ENCODE measurements at places on chromosomes 13 and 19. TPM values are rescaled to one million over a fixed set of nuclear protein-coding genes. Genes with fewer than 3 reads are reported as not detected.

The AMH gene
- total RNA-seq = 5.9 TPM

- no peak for DNase-seq
These were observed 42.3 kb downstream of the GJA3 start for GRCh38 chr13:20118268-20119140.

GRCh38 chr19:38880076-38880881, 2.2 kb upstream of the RINL start:
- no peak for DNase-seq

The ZNF283 gene
- total RNA-seq = 6.3 TPM

DNA sequence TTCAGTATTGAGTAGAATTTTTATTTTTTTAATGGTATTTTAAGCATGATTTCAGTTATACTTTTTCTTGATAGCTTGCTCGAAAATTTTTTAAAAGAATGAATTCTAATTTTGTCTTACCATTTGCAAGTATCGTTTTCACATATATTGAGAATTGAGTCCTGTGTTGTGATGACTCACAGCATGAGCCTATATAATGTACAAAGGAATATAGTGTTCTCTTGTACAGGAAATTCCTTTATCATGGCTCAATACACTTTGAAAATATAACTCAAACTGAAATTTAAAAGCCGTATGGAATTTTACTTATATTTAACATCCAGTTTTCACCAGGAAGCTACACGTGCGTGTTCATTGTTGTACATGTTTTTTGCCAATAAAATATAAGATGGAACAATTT, 161.1 kb upstream of the TMTC4 start:
- no peak for DNase-seq

The ATP8B3 gene
- total RNA-seq = 0.97 TPM

The SLC6A16 gene
- 1.2 TPM for total RNA-seq

The MPV17L2 gene
- 24.2 TPM for total RNA-seq

- no peak for DNase-seq
These were observed 95.7 kb downstream of the KCTD12 start for GRCh38 chr13:76790526-76790925.

- no peak for DNase-seq
These were observed 4.2 kb upstream of the MYH14 start for GRCh38 chr19:50199259-50199555.

The SIGLEC9 gene
- 0.46 TPM for total RNA-seq

DNA sequence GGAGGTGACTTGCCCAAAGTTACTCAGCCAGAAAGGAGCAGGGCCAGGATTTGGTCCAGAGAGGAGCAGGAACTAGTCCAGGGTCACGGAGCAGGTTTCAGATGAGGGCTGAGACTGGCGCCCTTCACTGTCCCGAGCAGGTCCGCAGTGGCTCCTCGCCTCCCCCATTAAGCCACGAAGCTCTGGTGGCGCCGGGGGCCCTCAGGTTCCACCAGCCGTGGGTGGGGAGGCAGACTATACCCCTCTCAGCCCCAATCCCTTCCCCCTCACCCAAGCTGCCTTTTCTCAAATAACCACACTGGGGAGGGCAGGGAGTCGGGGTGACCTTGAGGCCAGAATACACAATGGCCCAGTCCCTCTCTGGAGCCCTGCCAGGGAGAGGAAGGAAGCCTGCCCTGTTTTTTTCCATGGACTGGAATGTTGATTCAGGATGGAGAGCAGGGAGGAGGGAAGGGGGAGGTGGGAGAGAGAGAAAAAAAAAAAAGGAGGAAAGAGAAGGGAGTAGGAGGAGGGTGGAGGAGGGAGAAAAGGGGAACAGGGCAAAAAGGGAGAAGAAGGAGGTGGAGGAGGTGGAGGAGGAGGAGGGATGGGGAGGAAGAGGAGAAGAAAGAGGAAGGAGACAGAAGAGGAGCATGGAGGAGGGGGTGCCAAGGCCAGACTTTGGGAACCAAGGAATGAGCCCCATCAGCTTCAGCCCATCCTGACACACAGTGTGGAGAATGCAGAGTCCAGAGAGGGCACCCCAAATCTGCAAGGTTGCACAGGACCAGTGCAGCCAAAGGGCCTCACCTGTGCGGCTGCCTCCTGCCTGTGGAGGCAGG, 19.7 kb downstream of the CEACAM16 start:
- DNase-seq = no peak

GRCh38 chr19:16470911-16471811, 609 bp downstream of the EPS15L1 start:
- no peak for DNase-seq

GRCh38 chr13:76210262-76210661, 574.1 kb downstream of the LMO7 start:
- DNase-seq = no peak

The GRWD1 gene
- total RNA-seq = 107 TPM

GRCh38 chr13:101019126-101019525, 344.5 kb upstream of the TMTC4 start:
- no peak for DNase-seq

- DNase-seq = no peak
These were observed 1872.7 kb downstream of the OLFM4 start for GRCh38 chr13:54901316-54901715.

DNA sequence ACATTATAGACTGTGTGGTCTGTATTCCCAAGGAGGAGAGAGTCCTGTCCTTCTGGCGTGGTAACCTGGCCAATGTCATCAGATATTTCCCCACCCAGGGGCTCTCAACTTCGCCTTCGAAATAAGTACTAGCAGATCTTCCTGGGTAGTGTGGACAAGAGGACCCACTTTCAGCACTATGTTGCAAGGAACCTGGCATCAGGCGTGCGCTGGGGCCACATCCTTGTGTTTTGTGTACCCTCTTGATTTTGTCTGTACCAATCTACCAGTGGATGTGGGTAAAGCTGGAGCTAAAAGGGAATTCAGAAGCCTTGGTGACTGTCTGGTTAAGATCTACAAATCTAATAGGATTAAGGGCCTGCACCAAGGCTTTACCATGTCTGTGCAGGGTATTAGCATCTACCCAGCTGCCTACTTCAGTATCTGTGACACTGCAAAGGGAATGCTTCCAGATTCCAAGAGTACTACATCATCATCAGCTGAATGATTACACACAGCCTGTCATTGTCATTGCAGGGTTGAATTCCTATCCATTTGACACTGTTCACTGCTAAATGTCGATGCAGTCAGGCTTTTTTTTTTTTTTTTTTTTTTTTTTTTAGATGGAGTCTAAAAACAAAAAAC, 148.0 kb downstream of the PRR20E start:
- DNase-seq = no peak

- no peak for DNase-seq
These were observed 119.1 kb downstream of the KLF12 start for GRCh38 chr13:74015137-74015536.

GRCh38 chr13:44174769-44175425, 198.7 kb upstream of the SERP2 start:
- no peak for DNase-seq

DNA sequence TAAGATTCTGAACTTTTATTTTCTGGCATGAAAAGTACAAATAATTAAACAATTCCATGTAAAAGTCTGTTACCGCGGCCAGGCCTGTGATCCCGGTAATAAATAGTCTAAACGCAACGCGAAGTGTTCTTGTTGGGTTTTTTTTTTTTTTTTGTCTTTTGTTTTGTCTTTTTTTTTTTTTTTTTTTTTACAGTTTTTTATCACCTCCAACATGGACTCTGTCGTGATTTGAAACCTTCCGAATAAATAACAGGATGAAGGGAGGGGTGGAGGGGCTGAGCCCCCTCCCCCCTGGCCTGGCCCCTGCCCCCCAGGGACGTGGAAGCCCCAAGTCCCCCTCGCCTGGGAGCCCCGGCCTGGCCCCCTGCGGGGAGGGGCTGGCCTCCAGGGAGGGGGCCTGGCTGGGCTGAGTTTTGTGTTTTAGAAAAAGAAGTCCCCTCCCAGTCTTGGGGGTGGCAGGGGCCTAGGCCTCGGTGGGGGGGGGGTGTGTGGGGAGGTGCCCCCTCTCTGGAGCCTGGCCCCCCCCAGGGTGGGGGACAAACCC, 16.0 kb downstream of the PRKCSH start:
- no peak for DNase-seq

The GFY gene
- not detected for total RNA-seq

DNA sequence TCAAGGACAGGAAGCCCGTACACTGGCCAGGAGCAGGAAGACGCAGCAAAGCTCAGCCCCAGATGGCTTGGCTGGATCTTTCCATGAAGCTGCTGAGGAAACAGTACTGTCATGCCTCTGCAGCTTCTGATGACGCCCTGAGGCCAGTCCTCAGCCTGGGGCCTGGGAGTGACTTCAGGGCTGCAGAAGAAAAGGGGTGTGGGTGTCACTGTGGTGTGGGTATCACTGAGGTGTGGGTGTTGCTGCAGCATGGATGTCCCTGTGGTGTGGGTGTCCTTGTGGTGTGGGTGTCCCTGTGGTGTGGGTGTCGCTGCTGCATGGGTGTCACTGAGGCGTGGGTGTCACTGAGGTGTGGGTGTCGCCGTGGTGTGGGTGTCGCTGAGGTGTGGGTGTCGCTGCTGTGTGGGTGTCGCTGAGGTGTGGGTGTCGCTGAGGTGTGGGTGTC, 12.0 kb upstream of the GAS6 start:
- DNase-seq = peak; percentile 70

The OR7C1 gene
- total RNA-seq = not detected

The ZNF99 gene
- total RNA-seq = not detected

DNA sequence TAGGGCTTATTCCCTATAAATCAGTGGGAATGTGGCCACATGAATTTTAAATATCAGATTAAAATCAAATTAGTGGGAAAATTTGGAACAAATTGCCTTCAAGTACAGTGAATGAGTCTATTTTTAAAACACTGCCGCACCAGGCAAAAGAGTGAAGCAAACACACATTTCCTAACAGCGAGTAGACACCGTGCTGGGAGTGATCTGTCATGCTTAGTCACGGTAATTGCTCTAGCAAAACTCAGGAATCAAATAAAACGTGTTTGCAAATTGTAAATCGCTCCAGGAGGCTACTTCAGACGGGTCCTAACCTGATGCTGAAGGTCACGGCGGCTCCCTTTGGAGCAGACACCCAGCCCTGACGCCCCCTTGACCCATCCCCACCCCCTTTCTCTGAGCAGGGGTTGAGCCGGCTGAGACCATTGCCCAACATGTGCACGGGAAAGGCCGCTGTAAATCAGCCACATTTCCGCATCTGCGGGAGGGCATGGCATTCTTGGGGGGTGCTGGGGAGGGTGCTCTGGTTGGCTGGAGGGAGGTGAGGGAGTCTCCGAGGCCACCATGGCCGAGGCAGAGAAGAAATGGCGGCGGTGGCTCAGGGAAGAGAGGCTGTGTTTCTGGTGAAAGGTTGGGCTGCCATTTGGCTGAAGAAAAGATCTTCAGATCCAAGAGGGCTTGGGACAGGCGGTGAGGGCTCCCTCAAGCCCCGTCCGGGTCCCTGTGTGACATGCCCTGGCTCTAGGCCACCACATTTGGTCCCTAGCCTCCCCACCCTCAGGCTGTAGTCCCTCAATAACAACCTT, 8.9 kb downstream of the CEBPA start:
- DNase-seq = no peak

DNA sequence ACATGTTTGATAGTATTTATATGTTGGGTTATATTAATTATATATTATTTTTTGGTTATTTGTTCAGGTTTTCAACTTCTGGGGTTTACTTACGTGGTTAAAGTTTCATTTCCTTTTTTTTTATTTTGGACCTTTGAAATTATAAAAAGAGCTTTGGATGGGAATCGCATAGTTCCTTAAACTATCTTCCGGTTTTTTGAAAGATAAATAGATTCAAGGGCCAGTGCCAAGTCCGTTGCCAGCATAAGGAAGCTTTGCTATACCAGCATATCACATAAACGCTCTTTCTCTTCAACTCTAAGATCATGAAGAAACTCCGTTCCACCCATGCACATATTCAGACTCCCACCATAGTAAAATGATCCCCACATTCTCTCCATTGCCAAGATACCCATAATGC, 7.4 kb upstream of the OXGR1 start:
- no peak for DNase-seq

DNA sequence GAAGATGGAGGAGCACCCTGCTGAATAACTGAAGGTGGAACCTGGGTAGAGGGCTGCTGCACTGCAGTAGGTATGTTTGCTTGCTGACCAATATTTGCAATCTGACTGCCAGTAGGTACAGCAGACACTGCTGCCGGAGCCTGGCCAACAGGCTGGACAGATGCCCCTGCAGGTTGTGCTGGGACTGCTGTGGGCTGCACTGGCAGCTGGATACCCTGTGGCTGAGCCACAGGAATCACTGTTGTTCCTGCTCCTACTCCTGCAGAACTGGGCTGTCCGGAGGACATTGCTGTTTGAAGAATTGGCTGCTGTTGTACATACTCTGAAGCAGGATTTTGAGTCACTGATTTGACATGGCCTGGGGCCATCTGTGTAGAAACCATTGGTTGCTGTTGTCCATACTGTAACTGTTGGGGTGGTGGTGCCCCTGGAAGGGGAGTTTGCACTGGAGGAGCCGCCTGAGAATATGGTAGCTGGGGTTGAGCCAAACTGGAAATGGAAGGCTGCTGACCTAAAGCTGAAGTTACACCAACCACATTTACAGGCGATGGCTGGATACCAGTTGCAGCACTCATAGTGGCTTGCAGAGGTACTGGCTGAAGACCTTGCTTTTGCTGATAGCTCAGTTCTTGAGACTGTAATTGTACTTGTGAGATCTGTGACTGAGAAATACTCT, 2.2 kb downstream of the TSC22D1 start:
- no peak for DNase-seq

- DNase-seq = no peak
These were observed 541.0 kb downstream of the PCDH9 start for GRCh38 chr13:66689037-66689619.

DNA sequence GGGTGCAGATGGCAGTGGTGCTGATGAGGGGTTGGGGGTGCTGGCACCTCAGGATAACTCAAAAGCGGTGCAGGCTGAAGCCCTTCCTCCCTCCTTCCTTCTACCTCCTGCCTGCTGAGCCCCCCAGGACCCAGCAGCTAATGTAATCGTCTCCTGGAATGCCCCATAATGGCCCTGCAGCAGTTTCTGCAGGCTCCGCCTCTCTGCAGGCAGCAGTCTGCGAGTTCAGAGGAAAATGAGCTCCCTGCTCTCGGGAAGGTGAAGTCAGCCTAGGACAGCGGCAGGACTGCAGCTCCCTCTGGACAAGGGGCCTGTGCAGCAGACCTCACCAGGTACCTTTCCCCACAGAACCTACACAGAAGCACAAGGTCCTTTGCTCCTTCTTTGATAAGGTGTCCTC, 130.9 kb downstream of the ZDHHC20 start:
- DNase-seq = no peak

GRCh38 chr19:13573056-13573667, 66.9 kb upstream of the CACNA1A start:
- DNase-seq = no peak

The UQCR11 gene
- 266 TPM for total RNA-seq

DNA sequence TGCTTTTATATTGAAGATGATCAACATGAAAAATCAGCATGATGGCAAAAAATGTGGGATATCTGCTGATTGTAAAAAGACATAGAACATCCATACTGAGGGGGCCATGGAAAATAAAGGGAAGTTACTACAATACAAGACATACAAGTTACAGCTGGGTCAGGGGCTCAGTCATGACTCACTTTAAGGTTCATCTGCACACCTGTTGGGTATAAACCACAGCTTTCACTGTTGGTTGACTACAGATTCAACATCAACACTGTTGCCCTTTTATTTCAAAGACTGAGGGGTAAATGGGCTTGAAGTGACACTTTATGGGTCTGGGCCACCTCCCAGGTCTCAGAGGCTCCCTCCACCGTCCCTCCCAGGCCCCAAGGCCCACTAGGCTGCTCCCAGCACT, 98.1 kb upstream of the IRS2 start:
- DNase-seq = no peak

Measured in CD8-positive, alpha-beta memory T cell (primary cell).